BE2C (cell line): ENCODE measurements at places on chromosomes 13 and 19.
A peak's percentile ranks its signal among the peaks of the same experiment; 100 is the strongest.

DNA sequence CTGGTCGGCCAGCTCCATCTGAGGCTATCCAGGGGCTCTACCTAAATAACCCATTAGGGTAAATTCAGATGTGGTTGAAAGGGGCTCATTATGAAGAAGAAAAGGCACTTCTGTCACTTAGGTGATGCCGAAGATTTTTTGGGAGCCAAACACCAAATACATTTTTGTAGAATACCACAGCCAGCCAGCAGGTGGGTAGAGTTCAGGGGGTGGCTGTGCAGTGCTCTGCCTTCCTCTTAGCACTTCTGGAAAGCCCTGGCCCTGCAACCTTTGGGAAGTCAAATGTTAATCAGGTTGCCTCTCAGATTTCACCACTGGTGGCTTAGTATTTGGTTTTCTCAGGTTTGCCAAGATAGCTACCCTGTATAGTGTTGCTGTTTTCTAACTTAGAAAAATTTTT, 18.5 kb upstream of the GPR18 start:
- DNase-seq: no peak

- DNase-seq: no peak
Measured at GRCh38 chr13:109840893-109841287, 54.5 kb upstream of the IRS2 start.

DNA sequence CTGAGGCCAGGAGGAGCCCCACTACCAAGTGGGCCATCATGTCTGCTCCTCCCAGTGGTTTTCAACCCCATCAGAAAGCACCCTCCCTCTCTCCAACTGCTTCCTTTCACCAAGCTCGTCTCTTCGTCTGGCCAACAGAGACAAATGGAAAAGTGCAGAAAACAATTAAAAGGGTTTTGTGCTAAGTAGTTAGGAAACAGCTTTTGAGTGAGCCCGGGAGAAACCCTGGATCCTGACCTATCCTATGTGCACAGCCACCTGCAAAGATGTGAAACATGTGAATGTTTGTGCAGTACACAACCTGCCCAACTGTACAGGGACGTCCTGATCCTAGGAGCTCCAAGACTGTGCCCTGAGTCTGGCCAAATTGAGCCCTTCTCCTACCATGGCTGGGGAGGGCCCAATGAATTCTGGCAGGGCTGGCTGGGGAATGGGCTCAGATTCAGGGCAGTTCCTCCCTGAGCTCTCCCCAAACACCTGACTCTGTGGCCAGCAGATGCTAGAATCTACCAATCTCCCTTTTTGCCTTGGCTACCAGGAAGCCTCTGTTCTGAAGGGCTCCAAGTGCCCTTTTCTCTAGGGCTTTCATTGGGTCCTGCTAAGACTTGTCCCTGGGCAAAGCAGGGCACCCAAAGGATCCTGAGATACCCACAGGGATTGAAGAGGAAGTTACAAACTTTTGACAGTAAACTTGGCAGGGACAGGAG, 7.9 kb downstream of the TLE5 start:
- no peak for DNase-seq

GRCh38 chr19:49861107-49861506, 6.3 kb downstream of the PNKP start:
- DNase-seq: no peak

GRCh38 chr13:58085819-58086218, 454.3 kb downstream of the PCDH17 start:
- no peak for DNase-seq

DNA sequence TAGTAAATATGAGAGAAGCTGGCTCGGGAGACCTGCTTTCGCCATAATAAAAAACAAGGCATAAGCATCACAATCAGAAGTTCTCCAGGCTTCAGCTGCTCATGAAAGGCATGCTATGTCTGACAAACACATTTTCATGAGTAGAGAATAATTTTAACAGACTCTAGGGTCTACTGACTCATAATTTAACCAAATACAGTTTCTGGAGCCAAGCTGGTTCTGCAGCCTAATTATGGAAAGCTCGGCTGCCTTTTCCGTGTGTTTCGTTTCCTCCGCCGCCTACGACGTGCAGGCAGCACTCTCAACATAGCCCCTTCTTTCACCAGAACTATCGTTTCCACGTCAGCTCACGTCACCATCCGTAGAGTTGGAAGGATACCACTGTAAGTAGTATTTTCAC, 5.7 kb downstream of the MCF2L start:
- DNase-seq: no peak

- no peak for DNase-seq
Measured at GRCh38 chr13:29619995-29620394, 24.5 kb upstream of the SLC7A1 start.

GRCh38 chr19:24101459-24102115, 14.6 kb downstream of the ZNF254 start:
- DNase-seq: no peak

DNA sequence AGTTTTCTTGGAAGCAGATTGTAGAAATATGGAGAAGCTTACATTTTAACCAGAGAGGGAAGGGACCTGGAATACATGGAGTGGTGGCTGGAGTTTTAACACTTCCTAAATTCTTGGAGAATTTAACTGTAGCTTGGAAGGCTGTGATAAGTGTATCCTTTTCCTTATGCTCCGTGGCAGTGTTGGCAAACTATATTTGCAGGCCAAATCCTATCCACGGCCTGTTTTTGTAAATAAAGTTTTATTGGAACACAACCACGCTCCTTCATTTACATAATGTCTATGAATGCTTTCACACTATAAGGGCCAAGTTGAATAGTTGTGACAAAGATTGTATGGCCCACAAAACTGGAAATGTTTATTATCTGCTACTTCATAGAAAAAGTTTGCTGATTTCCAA, 110.6 kb upstream of the MIR17HG start:
- no peak for DNase-seq

GRCh38 chr13:108769213-108770070, 140.0 kb downstream of the MYO16 start:
- no peak for DNase-seq

GRCh38 chr19:45825917-45826893, 11.1 kb upstream of the RSPH6A start:
- DNase-seq: no peak

GRCh38 chr19:38653028-38653571, 5.7 kb downstream of the ACTN4 start:
- no peak for DNase-seq

DNA sequence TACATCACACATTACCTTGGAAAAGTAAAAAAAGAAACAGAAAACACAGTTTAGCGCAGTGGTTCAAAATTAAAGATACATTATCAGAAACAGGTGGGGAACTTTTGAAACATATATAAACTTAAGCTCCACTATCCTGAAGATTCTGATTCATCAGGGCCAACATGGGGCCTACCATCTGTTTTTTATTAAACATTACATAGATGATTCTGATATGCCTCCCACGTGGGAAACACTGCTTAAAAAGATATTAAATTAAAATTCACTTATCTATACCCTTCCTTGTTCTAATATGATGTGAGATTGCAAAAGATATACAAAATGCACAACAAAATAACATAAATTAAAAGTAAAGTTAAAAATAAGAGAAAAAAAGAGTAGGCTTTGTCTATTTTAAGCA, 125.0 kb downstream of the VWA8 start:
- no peak for DNase-seq

- peak; percentile 90 for DNase-seq
Measured at GRCh38 chr19:12956446-12957388, at the start of gene GADD45GIP1. TSS of gene GADD45GIP1 (minus strand) at chr19:12957223. CDS start at chr19:12957212, 11 bp downstream.

DNA sequence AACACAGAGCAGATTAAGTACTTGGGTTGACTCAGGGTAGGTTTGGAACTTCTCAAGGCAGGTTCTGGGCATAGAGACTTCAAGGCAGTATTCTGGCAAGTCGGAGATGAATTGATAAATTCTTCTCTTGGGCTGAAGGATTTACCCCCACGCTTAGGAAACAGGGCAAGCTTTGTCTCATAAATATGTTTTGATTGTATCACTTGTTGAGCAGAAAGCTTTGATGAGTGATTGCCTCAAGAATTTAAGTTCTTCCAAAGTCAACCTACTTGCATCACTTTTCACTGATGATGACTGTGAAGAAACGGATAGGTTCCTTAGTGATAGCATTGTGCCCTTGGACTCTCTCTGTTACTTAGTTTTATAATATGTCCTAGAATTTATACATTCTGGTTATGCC, 258.6 kb upstream of the DACH1 start:
- DNase-seq: no peak

- no peak for DNase-seq
Measured at GRCh38 chr19:49907745-49908446, 11.2 kb upstream of the IL4I1 start.

DNA sequence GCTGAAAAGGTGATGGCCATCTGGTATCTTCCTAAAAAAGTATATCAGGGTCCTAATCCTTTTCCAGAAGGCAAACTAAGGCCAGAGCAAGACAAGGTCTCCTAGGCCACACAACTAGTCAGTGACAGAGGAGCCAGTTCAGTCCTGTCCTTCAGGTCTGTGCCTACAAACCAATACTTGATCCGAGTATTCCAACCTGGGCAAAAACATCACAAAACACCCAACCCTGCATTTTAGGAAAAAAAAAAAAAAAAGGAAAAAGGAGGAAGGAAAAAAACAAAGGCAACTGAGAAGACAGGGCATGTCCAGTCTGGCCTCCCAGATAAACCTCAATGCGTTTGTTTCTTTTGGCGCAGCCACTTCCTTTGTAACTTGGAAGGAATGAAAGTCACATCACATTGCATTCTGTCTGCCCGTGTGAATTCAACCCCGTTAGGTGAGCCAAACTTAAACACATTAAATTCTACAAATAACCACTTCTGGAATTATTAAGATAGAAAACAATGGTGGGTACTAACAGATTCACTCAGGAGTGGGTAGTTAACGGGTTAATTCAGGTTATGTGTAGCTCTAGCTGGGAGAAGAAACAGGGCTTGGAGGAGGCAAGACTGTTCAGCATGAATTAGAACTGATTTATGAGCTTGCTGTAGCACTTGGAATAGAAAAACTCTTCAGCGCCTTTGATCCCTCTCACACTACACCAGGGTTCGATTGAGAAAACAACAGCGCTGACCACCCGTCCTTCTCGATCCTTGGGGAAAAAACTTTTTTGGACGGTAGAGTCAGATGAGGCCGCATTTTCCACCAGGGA, 43.0 kb upstream of the HNRNPA1L2 start:
- no peak for DNase-seq

DNA sequence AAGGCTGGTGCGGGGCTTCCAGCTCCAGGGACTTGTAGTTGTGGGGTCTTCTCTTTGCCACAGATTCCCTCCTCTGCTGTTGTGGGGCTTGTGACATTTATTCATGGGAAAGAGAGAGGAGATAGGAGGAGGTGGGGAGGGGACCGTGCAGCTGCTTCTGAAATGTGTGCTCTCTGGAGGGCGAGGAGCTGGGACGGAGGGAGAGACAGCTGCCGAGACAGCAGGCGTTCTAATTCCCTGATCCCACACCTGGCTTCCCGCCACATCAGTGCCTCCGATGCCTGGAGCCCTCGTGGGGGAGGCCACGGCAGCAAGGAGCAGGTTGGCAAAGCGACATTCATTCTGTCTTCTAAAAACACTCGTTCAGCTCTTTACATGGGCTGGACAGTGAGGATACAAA, 164.4 kb downstream of the USP12 start:
- peak; percentile 29 for DNase-seq

- peak; percentile 90 for DNase-seq
Measured at GRCh38 chr19:1250437-1251260, 2.3 kb downstream of the MIDN start.

DNA sequence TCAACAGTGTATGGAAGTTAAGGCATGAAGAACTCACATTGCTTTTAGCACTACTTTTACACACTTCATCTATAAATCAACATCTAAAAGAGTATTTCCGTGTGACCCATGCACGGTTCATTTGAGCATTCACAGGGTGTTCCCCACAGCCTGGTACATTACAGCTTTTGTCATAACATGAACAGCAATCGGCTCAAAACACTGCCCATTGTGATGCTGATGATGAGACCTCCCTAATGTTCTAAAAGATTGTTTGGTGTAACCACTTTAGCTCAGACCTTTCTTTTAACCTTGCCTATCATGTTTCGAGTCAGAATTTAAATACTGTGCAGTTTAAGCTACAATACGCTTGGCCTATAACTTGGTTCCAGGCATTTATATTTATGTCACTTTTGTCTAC, 4.1 kb upstream of the KLF5 start:
- DNase-seq: no peak

GRCh38 chr13:97254816-97255215, 32.7 kb downstream of the MBNL2 start:
- DNase-seq: no peak

DNA sequence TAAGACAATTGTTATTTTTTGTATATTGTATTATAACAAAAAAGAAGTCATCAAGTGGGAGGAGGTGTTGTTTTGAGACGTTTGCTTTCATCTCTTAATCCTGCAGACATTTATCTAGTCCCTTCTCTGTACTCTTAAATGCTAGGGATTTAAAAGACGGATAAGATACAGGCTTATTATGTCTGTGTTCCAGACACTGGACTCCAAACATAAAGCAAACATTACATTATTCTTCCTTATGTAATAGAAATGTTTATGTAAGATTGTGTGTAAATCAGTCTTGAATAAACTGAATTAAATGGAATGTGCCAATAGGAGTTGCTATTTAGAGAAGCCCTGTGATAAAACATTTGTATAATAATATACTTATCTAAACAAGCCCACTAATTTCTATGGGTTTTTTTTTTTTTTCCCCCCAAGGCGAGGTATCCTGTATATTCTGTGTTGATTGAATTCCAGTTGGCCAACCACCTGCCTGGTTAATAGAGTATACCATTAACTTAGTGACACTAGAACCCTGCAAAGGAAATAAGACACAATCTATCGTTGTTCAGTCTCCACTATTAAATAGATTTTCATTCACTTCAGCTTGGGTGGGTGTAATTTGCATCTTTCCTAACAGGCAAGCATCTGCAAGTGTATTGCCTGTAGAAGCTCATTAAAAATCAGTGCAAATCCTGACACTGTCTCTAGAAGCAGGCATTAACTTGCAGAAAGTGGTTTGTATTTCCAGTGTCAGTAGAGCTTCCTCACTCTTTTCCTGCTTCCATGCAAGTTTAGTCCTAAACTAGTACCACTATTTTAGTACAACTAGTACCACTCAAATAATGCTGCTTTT, 69.0 kb downstream of the LRCH1 start:
- DNase-seq: no peak

DNA sequence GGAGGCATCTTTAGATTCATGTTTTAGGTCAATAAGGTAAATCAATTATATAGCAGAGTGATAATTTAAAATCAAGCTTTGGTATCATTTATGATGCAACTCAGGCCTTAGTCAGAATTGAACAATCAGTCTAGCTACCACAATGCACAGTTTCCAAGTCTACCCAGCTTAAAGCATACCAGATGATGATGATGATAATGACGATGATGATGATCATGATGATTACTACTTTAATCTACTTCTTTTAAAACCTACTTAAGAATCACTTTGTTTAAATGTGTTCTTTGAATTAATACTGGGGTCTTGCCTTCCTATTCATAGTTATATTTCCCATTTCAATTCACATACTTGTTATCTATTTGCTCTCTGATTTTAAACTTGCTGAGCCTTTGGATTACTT, 1872.7 kb downstream of the OLFM4 start:
- no peak for DNase-seq

GRCh38 chr19:48455171-48455907, at the start of gene KCNJ14:
TSS of gene KCNJ14 (plus strand) at chr19:48455574. CDS start at chr19:48461725, 6,151 bp downstream.
- DNase-seq: no peak

- peak; percentile 69 for DNase-seq
Measured at GRCh38 chr19:46537136-46538097, 41.8 kb upstream of the PNMA8B start.
